ENCODE measurements at places on chromosomes 3 and 15.

GRCh38 chr3:46899151-46900006 is 21.9 kb downstream of the PTH1R start:
- DNase-seq = no peak

- no peak for DNase-seq
Observed at GRCh38 chr15:56557415-56557814, 92.5 kb upstream of the MNS1 start.

DNA sequence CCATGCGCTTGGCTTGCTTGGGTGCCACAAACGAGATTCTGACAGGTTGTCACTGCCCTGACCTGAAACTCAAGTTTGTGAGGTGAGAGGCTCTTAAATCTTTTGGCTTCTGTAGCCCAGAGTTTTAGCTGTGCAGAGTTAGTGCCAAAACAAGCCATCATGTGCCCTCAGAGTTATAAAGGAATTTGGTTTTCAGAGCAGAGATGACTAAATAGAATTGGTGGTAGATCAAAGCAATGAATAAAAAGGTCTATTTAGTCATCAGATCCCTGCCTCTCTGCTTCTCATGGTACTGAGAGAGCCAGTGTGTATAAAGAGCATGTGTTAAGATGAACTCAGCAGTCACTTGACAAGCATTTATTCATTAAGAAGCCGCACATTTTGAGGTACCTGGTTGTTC is 207.5 kb upstream of the DPH6 start:
- DNase-seq = no peak

DNA sequence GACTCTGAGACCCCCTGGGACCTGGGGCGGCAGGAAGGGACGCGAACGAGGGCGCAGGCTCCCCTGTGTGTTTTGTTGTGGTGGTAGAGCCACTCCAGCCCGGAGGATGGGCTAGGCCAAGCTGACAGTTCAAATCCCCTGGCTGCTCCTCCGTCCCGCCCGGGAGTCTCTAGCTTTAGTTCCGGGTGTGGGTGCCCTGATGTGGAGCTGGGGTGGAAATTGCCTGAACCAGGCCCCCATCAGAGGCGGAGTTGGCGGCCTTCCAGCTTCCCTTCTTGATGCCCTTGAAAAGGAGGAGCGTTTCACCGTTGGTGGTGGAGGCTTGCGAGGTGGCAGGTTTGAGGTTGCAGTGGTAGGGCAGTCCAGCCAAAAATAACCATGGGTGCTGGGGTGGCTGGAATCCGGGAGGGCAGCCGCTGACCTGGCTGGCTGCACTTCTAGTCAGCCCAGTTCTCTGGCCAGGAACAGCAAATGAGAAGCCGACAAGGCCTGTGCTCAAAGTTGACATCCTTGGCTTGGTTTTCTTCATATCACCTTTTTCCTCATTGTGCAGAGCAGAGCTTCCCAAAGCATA is 817 bp downstream of the CLK3 start:
- peak; percentile 25 for DNase-seq

- DNase-seq = no peak
Observed at GRCh38 chr3:63333815-63334214, 55.7 kb downstream of the SYNPR start.

DNA sequence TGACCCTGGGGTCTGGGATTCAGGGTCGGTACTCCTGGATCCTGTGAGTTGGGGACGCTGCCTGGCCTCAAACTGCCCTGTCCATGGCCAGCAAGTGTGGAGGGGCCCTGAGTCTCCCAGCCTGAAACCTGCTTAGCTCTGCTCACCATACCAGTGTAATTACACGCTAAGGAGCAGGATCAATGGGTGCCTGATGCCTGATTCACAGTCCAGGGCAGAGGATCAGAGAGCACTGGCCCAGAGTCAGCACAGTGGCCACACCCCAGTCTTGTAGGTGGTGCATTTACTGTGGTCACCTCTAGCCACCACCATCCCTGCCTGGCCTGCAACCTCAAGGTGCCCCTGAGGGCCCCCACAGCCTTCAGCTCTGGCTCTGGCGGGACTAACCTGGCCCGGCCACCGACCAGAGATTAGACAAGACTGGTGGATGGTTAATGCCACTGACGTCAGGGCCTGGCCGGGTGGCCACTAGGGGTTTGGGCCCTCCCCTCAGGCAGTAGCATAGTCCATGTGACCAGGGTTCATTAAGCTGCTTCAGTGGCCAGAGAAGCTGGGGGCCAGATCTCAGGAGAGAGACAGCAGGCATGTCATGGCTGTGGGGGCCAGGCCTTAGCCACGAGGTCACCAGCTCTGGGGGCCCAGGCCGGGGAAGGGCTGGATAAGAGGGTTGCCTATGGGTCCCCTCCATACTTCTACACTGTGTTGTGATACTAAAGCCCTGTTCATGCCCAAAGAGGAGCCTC is 3.3 kb upstream of the SLC38A3 start:
- no peak for DNase-seq

DNA sequence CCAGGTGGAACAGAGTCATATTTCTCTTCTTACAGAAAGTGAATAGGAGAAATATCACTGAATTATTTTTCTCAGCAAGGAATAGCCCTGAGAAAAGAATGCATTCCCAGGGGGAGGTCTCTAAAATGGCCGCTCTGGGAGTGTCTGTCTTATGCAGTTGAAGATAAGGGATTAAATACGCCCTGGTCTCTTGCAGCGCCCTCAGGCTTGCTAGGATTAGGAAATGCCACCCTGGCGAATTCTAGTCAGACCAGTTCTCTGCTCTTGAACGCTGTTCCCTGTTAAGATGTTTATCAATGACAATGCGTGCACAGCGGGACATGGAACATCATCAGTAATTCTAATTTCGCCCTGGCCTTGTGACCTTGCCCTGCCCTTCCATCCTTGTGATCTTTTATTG is 949.0 kb upstream of the SEMA6D start:
- no peak for DNase-seq

- no peak for DNase-seq
Observed at GRCh38 chr15:63634154-63634553, 37.0 kb downstream of the FBXL22 start.

DNA sequence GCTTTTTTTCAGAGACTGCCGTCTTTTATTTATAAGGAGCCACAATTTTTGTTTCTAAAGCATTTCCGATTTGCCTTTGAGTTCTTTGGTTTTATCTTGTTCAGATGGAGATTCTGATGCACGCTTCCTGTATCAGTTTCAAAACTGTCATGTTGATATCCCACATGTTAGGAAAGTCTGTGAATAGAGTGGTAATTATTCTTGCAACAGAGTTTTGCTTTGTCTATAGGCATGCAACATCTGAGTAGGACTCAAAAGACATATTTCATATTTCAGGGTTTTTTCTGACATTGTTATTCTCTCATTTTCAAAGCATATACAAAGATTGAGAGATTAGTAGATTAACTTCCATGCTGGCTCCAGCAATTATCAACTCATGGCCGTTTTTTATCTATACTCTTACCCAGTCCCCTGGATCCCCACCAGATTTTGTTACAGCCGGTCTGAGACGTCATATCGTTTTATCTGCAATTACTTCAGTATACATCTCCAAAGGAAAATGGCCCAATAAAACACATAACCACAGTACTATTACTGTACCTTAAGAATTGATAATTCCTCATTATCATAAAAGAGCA is 22.4 kb downstream of the PAQR5 start:
- DNase-seq = no peak

DNA sequence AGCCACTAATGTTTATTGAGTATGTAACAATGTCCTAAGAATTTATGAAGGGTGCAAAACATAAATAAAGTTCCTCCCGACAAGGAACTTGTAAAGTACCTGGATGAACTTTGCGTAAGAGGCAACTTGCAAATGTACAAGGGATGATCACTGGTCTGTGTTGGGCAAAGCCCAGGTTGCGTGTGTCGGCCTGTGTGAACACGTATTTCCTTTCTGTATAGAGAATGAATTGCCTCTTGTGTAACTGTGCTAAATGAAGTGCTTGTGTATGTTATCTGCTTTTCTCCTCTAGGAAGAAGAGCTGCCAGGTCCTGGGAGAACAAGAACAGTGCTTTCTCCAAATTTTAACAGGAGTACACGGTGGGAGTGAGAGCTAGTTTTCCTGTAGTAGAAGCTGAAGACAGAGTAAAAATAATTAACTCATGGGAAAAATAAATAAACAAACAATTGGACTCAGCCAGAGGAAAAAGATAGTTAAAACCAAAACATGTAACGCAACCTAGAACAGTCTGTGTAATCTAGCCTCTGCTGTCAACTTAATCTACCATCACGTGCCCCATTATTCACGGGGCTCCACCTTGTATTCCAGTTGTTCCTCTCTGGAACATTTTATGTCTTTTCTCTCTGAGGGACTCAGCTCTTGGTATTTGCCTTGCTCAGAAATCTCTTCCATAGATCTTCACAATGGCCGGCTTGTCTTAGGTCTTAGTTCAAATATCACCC is 83.7 kb upstream of the RASGRP1 start:
- DNase-seq = no peak

- DNase-seq = no peak
Observed at GRCh38 chr3:186991470-186991869, 61.1 kb downstream of the ST6GAL1 start.

- no peak for DNase-seq
Observed at GRCh38 chr15:48355377-48355776, 24.1 kb downstream of the DUT start.

- no peak for DNase-seq
Observed at GRCh38 chr15:63250312-63250965, 27.0 kb upstream of the APH1B start.

- DNase-seq = no peak
Observed at GRCh38 chr3:12471241-12471640, 13.0 kb upstream of the TSEN2 start.
